ENCODE measurements at places on chromosomes 16 and 17. TPM values are rescaled to one million over a fixed set of nuclear protein-coding genes. Genes with fewer than 3 reads are reported as not detected.
A peak's percentile ranks its signal among the peaks of the same experiment; 100 is the strongest.

- peaks cover 12% of the 10 kb centered on the region for H3K27me3 ChIP-seq
- no peak for DNase-seq
- no peak overlapping the region for H3K27ac ChIP-seq
- H3K36me3 ChIP-seq: no peaks in the 10 kb centered on the region
- no peak overlapping the region for H3K4me3 ChIP-seq
- H3K4me1 ChIP-seq: no peaks in the 10 kb centered on the region
Observed at GRCh38 chr17:5607946-5608345, 23.6 kb upstream of the NLRP1 start.

GRCh38 chr16:84730406-84731106, 30.8 kb downstream of the USP10 start:
- H3K27me3 ChIP-seq: no peaks in the 10 kb centered on the region
- peaks cover 2% of the 10 kb centered on the region for H3K36me3 ChIP-seq
- no peak overlapping the region for H3K27ac ChIP-seq
- peaks cover 39% of the 10 kb centered on the region for H3K4me1 ChIP-seq
- DNase-seq: peak; percentile 37
- no peak overlapping the region for H3K4me3 ChIP-seq

DNA sequence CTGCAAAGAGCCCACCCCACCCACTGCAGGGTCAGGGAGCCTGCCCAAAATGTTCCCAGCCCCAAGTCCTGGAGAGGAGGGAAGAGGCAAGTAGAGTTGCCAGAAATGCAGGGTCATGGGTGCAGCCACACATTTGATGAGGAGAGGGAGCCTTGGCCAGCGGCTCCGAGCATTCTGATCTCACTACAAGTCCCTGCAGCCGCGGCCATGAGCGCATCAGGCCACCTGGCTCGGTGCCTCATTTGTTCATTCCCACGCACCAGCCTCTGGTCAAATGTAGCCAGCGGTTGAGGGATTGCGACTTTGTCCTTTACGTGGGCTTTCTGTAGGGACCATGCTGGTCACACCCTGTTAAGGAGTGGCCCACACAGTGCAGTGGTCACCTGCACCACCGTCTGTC, 48.7 kb downstream of the PGS1 start:
- H3K4me3 ChIP-seq: no peak overlapping the region
- H3K36me3 ChIP-seq: peaks cover 36% of the 10 kb centered on the region
- no peak overlapping the region for H3K27ac ChIP-seq
- no peaks in the 10 kb centered on the region for H3K27me3 ChIP-seq
- peaks cover 5% of the 10 kb centered on the region for H3K4me1 ChIP-seq

- H3K36me3 ChIP-seq: no peaks in the 10 kb centered on the region
- peaks cover 19% of the 10 kb centered on the region for H3K4me1 ChIP-seq
- no peak for DNase-seq
- H3K27me3 ChIP-seq: no peaks in the 10 kb centered on the region
Observed at GRCh38 chr17:2094891-2095535, 40.1 kb downstream of the HIC1 start.

Gene MMD
- 24.2 TPM for total RNA-seq

DNA sequence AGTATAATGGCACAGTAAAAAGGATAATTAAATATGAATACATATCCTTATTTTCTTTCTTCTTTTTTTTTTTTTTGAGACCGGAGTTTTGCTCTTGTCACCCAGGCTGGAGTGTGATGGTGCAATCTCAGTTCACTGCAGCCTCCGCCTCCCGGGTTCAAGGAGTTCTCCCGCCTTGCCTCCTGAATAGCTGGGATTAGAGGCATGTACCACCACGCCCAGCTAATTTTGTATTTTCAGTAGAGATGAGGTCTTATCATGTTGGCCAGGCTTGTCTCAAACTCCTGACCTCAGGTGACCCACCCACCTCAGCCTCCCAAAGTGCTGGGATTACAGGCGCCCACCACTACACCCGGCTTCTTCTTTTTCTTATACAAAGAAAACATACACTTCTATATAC, 12.0 kb downstream of the GABARAPL2 start:
- H3K27ac ChIP-seq: no peak overlapping the region
- no peak for DNase-seq
- no peaks in the 10 kb centered on the region for H3K27me3 ChIP-seq

DNA sequence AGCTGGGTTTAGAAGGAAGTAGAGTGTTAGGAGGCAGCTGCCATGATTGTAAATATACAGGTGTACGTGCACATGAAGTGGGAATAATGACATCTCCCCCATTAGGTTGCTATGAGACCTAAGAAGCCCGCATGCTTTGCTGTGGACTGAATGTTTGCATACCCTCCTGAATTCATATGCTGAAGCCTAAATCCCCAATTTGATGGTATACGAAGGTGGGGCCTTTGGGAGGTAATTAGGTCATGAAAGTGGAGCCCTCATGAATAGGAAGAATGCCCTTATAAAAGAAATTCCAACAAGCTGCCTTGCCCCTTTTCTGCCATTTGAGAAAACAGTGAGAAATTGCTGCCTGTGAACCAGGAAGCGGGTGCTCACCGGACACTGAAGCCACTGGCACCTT, 44.0 kb downstream of the CCDC182 start:
- H3K4me3 ChIP-seq: no peak overlapping the region
- no peaks in the 10 kb centered on the region for H3K36me3 ChIP-seq
- DNase-seq: no peak
- no peaks in the 10 kb centered on the region for H3K27me3 ChIP-seq
- no peaks in the 10 kb centered on the region for H3K4me1 ChIP-seq
- H3K27ac ChIP-seq: no peak overlapping the region

DNA sequence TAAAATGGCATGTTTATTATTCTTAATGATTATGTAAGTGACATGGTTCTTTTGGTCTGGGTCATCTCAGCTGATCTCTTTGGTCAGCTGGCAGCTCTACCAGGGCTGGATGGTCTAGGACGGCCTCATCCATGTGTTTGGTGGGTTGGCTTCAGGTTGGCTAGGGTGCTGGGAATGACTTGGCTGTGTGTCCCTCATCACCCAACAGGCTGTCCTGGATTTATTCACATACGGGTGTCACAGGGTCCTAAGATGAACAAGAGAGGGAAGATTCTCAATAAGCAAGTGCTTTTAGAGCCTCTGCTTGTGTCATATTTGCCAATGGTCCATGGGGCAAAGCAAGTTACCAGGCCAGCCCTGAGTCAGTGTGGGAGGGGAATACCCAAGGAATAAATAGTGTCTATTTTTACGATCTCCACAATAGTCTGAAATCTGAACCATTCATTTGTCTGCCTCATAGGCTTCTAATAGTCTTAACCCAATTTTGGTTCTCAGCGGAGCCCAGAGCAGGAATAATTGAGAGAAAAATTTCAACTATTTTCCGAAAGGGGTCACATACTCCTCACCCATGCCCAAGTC, 157.5 kb downstream of the HS3ST2 start:
- no peak overlapping the region for H3K27ac ChIP-seq
- no peak for DNase-seq
- H3K4me1 ChIP-seq: no peaks in the 10 kb centered on the region
- no peak overlapping the region for H3K4me3 ChIP-seq

DNA sequence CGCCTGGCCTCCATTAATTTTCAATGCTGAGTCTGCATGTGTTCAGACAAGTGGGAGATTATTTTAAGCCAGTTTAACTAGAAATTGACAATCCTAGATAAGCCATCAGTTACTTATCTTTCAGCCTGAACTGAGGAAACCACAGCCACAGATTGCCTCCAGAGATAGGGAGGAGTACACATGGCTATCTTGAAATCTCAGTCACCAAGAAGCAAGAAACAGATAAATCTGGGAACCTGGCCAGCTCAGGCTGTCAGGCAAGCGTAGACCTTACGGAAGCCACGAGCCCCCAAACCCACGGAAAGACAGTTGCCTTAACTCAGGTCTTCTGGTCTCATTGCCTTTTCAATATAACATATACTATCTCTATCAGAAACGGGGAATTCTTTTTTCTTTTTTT, 2.0 kb upstream of the GLG1 start:
- no peaks in the 10 kb centered on the region for H3K27me3 ChIP-seq
- H3K4me1 ChIP-seq: peaks cover 38% of the 10 kb centered on the region
- peak overlapping the region; percentile 1 for H3K4me3 ChIP-seq
- DNase-seq: peak; percentile 34

Gene C16orf82
- total RNA-seq: not detected

GRCh38 chr16:1991948-1992703, 2.4 kb downstream of the SYNGR3 start:
- peaks cover 12% of the 10 kb centered on the region for H3K27me3 ChIP-seq
- H3K4me3 ChIP-seq: peak overlapping the region; percentile 71
- peaks cover 2% of the 10 kb centered on the region for H3K36me3 ChIP-seq
- no peak overlapping the region for H3K27ac ChIP-seq

DNA sequence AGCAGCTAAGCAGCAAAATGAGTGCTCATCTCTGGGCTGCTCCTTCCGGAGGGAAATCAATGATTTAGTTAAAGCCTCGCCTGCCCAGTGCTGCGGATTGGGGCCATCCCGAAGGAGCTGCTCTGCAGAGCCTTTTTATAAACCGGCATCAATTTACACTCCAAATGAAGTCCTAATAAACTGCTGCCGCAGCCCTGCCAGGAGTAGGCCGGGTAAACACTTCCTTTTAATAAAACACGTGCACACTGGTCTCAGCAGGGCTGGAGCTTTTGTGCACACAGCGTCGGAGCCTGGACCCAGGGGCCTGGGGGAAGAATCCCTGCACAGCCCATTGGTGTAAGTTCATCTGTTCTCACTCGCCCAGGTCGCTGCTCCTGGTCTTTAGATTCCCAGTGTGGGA, 79.6 kb upstream of the HS3ST2 start:
- no peak overlapping the region for H3K27ac ChIP-seq
- no peaks in the 10 kb centered on the region for H3K4me1 ChIP-seq
- H3K27me3 ChIP-seq: peaks cover 12% of the 10 kb centered on the region
- no peak for DNase-seq
- no peaks in the 10 kb centered on the region for H3K36me3 ChIP-seq

- H3K27ac ChIP-seq: no peak overlapping the region
- peaks cover 41% of the 10 kb centered on the region for H3K4me1 ChIP-seq
- H3K27me3 ChIP-seq: no peaks in the 10 kb centered on the region
- H3K4me3 ChIP-seq: no peak overlapping the region
Observed at GRCh38 chr16:85573696-85574641, 39.2 kb upstream of the GSE1 start.

Gene PRKCB
- 56.3 TPM for total RNA-seq

DNA sequence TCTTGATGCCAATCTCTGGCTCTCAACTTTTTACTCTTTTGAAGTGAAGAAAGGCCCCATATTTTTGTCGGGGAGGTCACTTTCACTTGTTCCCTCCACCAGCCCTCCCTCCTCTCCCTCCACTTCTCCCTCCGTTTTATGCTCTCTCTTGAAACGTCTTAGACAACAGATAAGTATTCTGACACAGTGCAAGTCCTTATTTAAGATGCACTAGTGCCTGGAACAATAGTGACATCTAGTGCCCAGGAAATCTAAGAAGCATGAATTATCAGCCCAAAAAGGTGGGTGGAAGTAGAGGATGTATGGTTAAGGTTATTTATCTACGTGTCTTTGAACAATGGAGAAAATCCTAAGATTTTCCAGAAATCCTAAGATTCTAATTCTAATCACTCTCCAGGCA, 17.9 kb downstream of the PSME3IP1 start:
- H3K4me1 ChIP-seq: peaks cover 3% of the 10 kb centered on the region
- H3K36me3 ChIP-seq: peaks cover 40% of the 10 kb centered on the region
- no peaks in the 10 kb centered on the region for H3K27me3 ChIP-seq

Gene NGFR
- 0.17 TPM for total RNA-seq

GRCh38 chr16:73095142-73095820, 47.4 kb upstream of the ZFHX3 start:
- no peak for DNase-seq
- no peaks in the 10 kb centered on the region for H3K36me3 ChIP-seq
- no peak overlapping the region for H3K4me3 ChIP-seq
- H3K27me3 ChIP-seq: no peaks in the 10 kb centered on the region
- H3K4me1 ChIP-seq: no peaks in the 10 kb centered on the region

Gene RNFT1
- total RNA-seq: 34.7 TPM

DNA sequence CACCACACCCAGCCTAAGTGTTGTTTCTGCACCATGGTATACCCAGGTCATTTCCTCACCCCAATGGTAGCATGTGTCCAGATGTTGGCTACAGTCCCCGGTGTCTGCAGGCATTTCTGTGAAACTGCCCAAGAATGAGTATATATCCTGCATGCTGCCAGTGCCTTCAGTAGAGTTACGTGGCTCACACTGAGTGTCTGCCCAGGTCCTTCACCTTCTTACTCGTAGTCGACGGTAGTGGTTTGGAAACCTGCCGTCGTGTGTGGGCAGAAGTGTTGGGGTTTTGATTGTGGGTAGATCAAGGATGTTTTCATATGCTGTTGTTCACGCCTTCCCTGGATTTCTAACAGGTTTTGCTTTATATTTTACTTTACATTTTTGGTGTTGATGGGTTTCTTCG, 16.8 kb downstream of the TCF25 start:
- DNase-seq: peak; percentile 73
- no peak overlapping the region for H3K4me3 ChIP-seq
- peaks cover 9% of the 10 kb centered on the region for H3K4me1 ChIP-seq
- H3K36me3 ChIP-seq: peaks cover 44% of the 10 kb centered on the region

Gene ICAM2
- total RNA-seq: 66.7 TPM

GRCh38 chr16:306911-307370, 24.0 kb downstream of the PDIA2 start:
- peaks cover 6% of the 10 kb centered on the region for H3K4me1 ChIP-seq
- H3K4me3 ChIP-seq: no peak overlapping the region
- no peaks in the 10 kb centered on the region for H3K27me3 ChIP-seq

Gene CDRT15L2
- total RNA-seq: not detected

Gene LRRC37A
- total RNA-seq: 2.0 TPM

Gene CRYM
- total RNA-seq: not detected

Gene KRT27
- total RNA-seq: not detected

Gene CACNG5
- not detected for total RNA-seq

DNA sequence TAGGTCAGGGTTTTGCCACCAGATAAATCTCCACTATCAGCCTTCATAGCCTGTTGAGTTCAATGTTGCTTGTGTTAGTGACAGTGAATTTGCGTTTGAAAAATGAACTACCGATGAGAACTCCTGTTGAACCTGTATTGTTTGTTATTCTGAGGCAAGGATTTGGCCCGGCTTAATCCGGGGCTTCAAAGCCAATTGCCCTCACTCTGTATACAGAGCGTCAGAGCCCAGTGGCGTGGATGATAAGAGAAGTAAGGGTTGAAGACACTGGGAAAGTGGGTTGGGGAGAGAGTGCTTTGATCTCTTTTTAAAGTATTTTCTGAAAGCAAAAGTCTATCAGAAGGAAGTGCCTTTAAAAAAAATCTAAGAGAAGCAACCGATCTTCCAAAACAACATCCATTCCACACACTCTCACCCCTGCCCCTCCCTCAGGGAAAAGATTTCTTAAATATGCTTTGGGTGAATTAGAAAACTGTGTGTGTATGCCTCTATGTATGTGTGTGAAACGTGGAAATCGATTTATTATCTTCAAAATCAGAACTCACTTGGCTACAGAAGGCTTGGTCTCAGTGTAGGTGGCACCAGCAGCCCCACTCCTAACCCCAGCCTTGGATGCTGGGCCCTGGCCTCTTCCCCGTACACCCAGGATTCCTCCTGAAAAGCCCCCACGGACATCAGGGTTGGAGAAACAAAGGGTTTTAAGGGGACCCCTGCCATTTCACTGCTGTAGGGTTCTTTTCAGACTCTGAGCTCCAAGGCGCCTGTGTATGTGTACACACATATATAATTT, 8.8 kb downstream of the TBX4 start:
- no peaks in the 10 kb centered on the region for H3K36me3 ChIP-seq
- peaks cover 64% of the 10 kb centered on the region for H3K27me3 ChIP-seq
- no peak overlapping the region for H3K27ac ChIP-seq
- DNase-seq: no peak
- H3K4me3 ChIP-seq: no peak overlapping the region
